ENCODE measurements at places on chromosomes 16 and 17.

- no peak for DNase-seq
Observed at GRCh38 chr17:81342269-81343070, 47.4 kb upstream of the SLC38A10 start.

DNA sequence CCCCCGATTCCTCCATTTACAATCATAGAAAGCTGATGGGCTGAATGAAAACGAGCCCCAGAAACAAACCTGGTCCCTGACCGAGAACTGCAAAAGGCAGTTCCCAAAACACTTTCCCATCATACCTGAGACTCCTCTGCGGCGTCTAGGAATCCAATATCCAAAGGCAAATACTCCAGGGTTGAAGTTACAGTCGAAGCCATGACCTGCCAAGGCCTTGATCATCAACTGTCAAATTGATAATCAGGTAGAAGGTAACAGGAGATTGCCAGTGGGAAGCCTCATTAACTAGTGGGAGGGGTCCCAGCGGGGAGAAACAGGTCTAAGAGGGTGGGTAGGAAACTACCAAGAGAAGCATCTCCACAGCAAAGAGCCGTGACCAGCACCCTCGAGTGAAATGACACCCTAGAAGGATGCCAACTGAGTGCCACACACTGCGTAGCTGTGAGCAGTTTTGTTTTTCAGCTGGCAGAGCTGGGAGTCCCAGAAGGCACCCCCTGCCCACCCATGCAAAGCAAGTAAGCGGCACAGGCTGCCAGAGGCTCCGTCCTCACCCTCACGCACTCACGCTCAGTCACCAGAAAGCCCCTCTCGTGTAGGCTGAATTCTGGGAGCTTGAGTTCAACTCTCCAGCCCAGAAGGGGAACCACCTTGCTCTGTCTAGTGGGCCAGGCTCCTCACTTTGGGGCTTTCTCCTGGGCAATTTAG is 146.1 kb downstream of the GAS7 start:
- DNase-seq, result no peak

DNA sequence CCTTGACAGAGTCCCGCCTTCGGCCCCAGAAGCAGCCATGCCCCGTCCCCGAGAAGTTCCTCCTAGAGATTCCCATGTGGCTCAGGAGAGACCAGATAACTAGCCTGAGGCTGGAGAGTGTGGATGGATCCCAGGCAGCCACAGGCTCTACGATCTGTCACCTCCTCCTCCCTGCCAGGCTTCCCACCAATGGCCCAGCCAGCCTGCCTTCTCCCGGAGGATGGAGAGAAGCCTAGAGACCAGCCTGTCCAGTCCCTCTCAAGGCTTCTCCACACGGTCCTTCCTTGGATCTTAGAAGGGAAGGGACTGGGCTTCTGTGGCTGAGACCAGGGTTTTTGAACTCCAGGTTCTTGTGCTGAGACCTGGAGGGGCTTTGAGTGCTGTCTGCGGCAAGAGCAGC is 1.6 kb upstream of the SMTNL2 start:
- no peak for DNase-seq

DNA sequence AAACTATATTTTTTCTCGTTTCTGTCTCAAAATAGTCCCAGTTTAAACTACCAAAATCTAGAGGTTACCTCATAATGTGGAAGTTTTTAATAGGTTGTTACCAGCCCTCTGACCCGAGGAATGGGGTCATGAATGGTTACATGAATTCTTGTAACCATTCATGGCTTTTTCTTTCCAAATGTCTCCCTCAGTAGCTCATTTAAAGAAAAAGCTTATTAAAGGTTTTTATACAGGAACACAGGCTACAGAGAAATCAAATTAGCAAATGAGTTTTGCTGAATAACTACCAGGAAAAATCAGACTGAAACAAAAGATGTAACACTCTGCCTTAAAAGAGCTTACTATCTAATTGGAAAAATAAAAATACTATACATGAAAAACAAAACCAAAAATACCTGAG is 63.4 kb downstream of the SMURF2 start:
- DNase-seq, result no peak

- DNase-seq, result no peak
Observed at GRCh38 chr17:8629371-8630226, 926 bp downstream of the MYH10 start.

- DNase-seq, result no peak
Observed at GRCh38 chr17:8709006-8709405, 35.6 kb downstream of the CCDC42 start.

GRCh38 chr16:85754413-85754812 is 3.5 kb upstream of the C16orf74 start:
- DNase-seq, result no peak

- DNase-seq, result no peak
Observed at GRCh38 chr16:49586466-49587450, 213.2 kb downstream of the C16orf78 start.

GRCh38 chr17:65942592-65942991 is 249.3 kb downstream of the CEP112 start:
- no peak for DNase-seq

All from stimulated activated CD4-positive, alpha-beta T cell treated with anti-CD3 and anti-CD28 coated beads, Interleukin-1b, Interleukin-23, amount 100 ng/mL, for 1 hour (primary cell).